ENCODE measurements at places on chromosomes 4 and X.
A peak's percentile ranks its signal among the peaks of the same experiment; 100 is the strongest.

DNA sequence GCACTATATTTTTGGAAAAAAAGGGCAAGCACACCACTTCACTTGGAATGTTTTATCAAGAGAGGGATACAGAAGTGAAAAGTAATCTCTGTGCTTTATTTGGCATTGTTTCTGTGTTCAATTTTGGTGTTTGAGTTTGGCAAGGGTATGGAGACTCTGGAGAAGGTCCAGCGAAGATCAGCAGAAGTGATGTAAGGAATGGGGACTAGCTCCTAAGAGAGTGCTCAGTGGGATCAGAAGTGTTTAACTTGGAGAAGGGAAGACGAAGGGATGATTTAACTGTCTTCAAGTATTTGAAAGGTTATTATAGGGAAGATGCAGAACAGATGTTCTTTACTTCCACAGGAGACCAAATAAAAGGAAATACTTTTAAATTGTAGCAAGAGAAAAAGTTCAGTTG, 74.3 kb downstream of the CFAP299 start:
- no peak for DNase-seq

DNA sequence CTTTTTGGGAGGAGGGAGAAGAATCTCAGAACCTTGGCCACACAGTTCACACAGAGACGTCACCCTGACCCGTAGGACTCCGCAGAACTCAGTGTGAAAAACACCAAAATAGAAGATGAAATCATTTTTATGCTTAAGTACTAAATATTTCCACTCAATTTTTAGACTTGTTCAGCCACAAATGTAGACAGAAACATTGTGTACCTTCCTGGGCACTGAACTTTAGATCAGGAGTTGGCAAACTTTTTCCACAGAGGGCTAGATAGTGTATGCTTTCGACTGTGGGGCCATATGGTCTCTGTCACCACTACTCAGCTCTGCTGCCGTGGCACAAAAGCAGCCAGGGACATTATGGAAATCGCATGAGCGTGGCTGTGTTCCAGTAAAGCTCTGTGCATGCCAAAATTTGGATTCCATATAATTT, 61.8 kb upstream of the STOX2 start:
- DNase-seq = no peak

GRCh38 chrX:312621-313331, 5.8 kb downstream of the GTPBP6 start:
- DNase-seq = no peak

- no peak for DNase-seq
Measured at GRCh38 chrX:42149765-42150164, 226.4 kb upstream of the CASK start.

DNA sequence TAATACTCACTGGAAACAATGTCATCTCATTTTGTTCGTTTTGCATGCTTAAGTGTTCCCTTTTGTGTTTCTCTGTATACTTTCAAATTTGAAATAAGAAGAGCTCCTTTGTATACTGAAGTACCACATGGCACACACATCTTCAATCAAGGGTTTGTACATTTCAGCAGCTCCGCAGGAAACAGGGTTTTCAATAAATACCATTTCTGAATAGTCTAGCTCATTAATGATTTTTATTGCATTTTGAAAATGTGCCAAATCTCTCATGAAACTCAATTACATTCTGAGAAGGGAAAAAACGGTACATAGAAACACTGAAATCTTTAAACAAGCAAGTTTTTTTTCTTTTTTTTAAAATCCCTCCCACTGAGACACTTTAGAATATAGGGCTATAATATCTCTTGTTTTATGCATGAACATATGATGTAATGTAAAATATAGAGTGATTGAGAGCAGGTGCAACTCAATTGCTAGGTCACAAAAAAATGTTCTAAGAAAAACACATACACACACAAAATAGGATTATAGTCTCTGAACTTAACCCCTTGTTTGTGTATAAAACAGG, 914.2 kb upstream of the PCDH7 start:
- no peak for DNase-seq

- no peak for DNase-seq
Measured at GRCh38 chr4:42397635-42398170, 415 bp downstream of the SHISA3 start.

- DNase-seq = no peak
Measured at GRCh38 chr4:158895797-158896576, 127.2 kb downstream of the FNIP2 start.

- no peak for DNase-seq
Measured at GRCh38 chrX:40247382-40247781, 149.6 kb upstream of the BCOR start.

DNA sequence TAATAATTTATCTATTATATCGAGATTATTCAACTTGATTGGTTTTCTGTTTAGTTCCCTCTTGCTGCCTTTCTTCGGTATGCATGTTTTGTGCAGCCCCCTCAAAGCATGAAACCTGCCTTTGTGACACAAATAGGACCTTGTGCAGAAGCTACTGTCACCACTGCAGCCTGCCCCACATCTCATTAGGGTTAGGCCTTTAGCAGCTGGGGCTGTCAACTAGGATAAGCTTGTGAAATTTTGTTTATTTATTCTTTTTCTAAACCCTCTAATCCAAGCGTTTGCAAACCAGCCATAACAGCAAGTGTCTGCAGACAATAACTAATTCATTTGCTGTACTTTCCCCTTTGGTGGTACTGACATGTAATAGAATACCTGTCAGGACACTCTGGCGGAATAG, 258.9 kb downstream of the RCHY1 start:
- no peak for DNase-seq

GRCh38 chrX:104330966-104331365, 76.2 kb upstream of the ESX1 start:
- DNase-seq = no peak

- no peak for DNase-seq
Measured at GRCh38 chr4:115834441-115834840, 721.0 kb upstream of the NDST4 start.

- DNase-seq = peak; percentile 11
Measured at GRCh38 chrX:44898411-44899221, 25.6 kb downstream of the KDM6A start.

DNA sequence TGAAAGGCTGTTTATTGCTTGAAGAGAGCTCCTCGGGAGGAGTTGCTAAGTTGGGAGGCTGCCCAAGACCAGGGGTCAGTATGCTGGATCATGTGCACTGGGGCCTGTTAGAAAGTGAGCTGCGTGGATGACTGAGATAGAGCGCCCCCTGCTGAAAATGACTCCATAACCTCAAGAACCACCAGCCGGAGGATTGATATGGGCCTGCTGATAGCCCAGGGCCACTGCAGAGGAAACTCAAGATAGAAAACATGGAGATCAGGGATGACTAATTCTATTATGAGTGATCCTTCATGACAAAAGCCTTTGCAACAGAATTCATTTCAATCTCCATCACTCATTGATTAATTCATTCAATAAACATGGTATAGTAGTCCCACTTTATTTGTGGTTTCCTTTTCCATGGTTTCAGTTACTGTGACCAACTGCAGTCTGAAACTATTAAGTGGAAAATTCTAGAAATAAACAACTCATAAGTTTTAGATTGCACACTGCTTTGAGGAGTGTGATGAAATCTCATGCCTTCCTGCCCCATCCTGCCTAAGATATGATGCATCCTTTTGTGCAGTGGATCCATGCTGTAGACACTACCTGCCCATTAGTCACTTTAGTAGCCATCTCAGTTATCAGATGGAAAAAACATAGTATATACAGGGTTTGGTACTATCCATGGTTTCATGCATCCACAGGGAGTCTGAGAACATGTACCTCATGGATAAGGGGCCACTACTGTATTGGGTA, 126.7 kb upstream of the MBNL3 start:
- DNase-seq = peak; percentile 57

DNA sequence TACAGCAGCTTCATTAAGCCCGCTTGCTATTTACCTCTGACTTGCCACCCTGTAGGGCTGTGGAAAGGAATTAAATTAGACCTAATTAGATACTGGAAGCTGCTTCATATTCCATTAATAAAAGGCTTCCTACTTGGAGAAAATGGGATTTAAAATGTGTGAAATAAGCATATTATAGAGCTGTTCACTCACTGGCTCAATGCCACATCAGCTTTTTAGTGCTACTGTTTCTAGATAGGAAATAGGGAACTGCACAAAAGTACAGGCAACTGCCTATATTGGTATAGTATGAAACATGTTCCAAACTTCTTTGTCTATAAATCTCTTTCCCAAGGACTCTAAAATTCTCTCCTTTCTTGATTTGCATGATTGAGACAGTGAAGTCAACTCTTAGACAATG, 407.9 kb upstream of the AADAT start:
- no peak for DNase-seq

DNA sequence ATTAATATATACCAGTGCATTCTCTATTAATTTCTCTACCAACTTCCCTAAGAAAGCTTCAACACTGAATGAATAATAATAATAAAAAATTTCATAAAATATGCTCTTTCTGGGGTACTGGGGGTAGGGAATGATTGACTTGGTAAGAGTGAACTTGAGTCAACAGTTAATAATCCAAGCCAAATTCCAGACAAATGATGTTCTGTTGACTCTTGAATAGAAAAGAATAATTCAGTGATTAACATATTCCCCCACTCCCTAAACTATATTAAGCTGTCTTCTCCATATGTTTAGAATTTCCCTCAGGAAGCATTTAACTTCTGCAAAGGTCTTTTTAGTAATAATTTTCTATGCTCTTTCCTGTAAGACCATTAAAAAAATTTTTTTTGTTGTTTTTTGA, 12.3 kb downstream of the PGRMC2 start:
- no peak for DNase-seq

DNA sequence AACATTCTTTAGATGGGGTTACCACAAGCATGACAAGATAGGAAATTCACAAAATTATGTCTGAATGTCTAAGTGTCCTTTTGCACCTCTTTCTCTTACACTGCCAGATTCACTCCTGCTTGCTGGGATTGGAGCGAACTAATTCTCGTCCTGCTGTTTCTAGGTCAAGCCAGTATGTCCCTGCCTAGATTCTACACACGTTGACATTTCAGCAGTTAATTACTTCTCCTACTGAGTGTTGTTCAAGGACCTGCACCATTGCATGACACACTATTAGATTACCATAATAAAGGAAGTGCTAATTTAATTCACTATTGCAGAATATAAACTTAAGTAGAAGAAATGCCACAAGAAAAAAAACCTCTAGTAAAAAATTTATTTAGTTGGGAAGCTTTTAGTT, 1911.7 kb downstream of the PCDH7 start:
- DNase-seq = no peak

- no peak for DNase-seq
Measured at GRCh38 chr4:188113156-188113555, 3.8 kb upstream of the TRIML2 start.

DNA sequence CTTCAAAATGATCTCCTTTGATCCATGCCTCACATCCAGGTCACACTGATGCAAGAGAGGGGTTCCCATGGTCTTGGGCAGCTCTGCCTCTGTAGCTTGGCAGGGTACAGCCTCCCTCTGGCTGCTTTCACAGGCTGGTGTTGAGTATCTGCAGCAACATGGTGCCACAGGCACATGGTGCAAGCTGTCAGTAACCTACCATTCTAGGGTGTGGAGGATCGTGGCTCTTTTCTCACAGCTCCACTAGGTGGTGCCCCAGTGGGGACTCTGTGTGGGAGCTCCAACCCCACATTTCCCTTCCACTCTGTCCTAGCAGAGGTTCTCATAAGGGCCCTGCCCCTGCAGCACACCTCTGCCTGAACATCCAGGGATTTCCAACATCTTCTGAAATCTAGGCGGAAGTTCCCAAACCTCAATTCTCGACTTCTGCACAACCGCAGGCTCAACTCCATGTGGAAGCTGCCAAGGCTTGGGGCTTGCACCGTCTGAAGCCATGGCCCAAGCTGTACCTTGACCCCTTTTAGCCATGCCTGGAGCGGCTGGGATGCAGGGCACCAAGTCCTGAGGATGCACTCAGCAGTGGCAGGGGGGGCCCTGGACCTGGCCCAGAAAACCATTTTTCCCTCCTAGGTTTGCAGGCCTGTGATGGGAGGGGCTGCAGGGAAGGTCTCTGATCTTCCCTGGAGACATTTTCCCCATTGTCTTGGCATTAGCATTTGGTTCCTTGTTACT, 137.8 kb upstream of the NUDT6 start:
- DNase-seq = no peak

DNA sequence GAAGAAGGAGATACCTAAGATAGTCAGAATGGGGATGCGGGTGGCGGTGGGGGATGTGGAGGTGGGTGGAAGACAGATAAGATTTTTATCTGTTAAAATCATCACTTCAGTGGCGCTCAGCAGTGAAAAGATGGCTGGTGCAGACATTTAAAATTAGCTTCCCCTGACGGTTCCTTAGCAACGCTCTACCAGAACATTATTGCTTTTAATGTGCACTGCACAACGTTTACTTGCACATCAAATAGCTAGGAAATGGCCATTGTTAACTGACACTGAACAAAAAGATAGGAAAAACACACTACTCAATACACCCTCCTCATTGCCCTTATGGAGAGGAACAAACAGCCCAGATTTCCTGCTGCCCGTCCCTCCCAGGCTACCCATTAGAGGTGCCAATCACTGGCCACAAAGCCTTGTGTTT, 61.0 kb upstream of the FTHL17 start:
- DNase-seq = peak; percentile 10

DNA sequence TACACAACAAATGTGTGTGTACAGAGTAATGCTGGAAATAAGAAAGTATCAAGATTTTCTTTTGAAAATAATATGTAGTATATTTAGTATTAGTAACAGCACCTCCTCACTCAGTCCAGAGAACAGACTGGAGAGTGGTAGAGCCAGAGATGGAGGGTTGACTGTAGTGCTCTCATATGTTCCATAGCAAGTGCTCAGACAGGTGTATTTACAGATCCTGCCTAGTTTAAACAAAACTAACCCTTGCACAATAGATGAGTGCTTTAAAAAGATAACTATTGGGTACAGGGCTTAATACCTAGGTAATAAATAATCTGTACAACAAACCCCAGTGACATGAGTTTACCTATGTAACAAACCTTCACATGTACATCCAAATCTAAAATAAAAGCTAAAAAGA, 381.0 kb upstream of the EMCN start:
- no peak for DNase-seq

GRCh38 chr4:113328514-113328913, 279.1 kb downstream of the ANK2 start:
- peak; percentile 11 for DNase-seq

All from activated CD4-positive, alpha-beta memory T cell treated with anti-CD3 and anti-CD28 coated beads for 36 hours (primary cell).